ENCODE measurements at places on chromosomes 7 and 10. TPM values are rescaled to one million over a fixed set of nuclear protein-coding genes. Genes with fewer than 3 reads are reported as not detected.

GRCh38 chr10:86758189-86759072 is 2.0 kb downstream of the BMPR1A start:
- no peak for DNase-seq

ACTL6B gene
- not detected for polyA plus RNA-seq

DNA sequence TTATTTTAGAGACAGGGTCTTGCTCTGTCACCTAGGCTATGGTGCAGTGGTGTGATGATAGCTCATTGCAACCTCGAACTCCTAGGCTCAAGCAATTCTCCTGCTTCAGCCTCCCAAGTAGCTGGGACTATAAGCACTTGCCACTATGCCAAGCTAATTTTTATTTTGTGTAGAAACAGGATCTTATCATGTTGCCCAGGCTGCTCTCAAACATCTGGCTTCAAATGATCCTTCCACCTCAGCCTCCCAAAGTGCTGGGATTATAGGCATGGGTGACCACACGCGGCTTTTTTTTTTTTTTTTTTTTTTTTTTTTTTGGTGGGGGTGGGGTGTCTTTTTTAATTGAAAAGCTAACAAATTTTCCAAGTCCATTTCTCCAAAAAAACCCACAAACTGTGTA is 18.4 kb downstream of the HPS6 start:
- DNase-seq: no peak

DNA sequence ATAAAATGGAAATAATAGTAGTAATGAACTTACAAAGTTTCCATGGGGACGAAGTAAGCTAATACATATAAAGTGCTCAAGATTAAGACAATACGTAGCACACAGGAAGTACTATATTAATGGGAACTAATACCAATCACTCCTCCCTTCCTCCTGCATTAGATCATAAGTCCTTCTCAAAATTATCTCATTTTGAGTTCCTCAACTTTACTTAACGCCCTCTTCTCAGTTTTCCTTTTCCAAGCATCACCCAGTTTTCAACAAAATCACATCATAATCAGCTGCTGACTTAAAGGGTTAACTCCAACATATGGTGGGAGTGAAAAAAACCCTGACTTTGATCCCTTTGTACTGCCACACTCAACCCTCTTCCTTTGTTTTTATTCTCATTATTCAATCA is 24.4 kb downstream of the JMJD1C start:
- DNase-seq: no peak

VAX1 gene
- polyA plus RNA-seq: not detected

C10orf67 gene
- polyA plus RNA-seq: 1.4 TPM

FOXI2 gene
- 2.3 TPM for polyA plus RNA-seq

DNA sequence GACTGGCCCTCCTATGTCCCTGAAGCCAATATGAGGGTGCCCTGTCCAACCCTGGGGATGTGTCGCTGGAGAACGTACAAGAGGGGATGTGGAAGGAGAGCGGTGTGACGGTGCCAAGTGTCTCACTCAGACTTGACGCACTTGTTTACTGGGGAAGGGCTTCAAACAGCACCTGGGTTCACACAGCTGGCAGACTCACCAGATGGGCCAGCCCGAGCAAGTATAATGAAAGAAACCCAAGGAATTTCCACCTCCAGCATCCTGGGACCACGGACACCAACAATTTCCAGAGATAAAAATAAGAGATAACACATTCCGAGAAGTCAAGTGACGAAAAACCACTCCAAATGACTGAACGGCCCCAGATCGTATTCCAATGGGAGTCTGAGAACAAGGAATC is 5.3 kb downstream of the ATP5MF start:
- DNase-seq: no peak

- DNase-seq: no peak
These were observed 11.9 kb downstream of the STEAP1B start for GRCh38 chr7:22487978-22488642.

HGF gene
- polyA plus RNA-seq: 2.0 TPM

- no peak for DNase-seq
These were observed 219.3 kb upstream of the MKLN1 start for GRCh38 chr7:131108212-131108940.

AKR1B1 gene
- polyA plus RNA-seq: 107 TPM

DNA sequence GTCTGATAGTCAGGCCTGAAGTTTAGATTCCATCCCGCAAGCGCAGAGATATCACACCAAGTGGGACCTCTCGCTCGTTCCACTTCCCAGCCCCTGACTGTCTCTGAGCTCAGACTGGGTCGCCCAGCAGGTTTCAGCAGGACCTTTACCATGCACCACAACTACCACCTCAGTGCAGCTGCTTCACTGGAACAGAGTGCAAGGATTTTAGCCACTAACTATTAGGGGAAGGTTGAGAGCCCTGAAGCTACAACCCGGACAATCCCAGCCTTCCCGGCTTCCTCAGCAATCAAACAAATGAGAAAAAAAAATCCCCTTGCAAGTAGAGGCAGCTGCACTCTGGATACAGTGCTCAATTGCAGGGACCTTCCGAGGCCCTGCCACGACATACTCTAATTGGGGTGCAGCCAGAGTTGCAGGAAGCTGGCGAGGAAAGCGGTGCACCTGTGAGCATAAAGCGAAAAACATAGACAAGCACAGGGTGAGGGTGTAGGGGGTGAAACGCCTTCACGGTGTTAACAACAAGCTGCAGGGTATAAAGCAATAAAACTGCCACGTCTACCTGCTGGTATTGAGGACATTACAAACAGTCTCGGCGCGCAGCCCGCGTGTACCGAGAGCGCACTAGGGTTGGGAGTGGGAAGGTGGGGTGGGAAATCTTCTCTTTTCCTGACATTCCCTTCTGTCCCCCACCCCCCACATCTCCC is 2.6 kb upstream of the DLX6 start:
- no peak for DNase-seq

IKZF1 gene
- polyA plus RNA-seq: 1.7 TPM

MCU gene
- polyA plus RNA-seq: 47.5 TPM

- DNase-seq: no peak
These were observed 37.4 kb downstream of the GRID1 start for GRCh38 chr10:86329093-86329710.

HECW1 gene
- 5.1 TPM for polyA plus RNA-seq

GIGYF1 gene
- 37.4 TPM for polyA plus RNA-seq

GRCh38 chr7:158366916-158367633 is 220.5 kb downstream of the PTPRN2 start:
- no peak for DNase-seq

DNA sequence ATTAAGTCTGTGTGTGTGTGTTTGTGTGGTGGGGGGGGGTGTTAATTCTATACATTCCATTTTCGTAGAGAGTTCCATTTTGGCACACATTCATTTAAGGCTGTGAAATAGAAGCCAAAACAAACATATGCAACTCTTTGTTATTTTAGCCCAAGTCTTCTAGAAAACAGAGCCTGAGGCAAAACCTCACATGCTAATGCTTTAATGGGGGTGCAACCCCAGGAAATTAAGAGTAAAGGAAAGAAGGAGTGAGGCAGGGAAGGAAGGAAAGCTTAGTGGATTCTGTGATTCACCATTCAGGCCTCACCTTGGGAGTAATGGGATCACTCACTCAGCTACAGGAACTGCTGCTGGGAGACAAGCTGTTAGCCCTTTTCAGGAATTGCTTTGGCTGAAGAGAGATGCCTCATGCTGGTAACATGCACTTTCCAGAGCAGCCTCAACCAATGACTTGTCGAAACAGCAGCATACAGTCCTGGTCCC is 73.0 kb upstream of the CTTNBP2 start:
- no peak for DNase-seq

GRCh38 chr10:72254813-72255568 is 18.7 kb upstream of the DDIT4 start:
- DNase-seq: no peak

- peak; percentile 57 for DNase-seq
These were observed 92.8 kb downstream of the MCU start for GRCh38 chr10:72784551-72785351.

CFAP70 gene
- 18.7 TPM for polyA plus RNA-seq

DNA sequence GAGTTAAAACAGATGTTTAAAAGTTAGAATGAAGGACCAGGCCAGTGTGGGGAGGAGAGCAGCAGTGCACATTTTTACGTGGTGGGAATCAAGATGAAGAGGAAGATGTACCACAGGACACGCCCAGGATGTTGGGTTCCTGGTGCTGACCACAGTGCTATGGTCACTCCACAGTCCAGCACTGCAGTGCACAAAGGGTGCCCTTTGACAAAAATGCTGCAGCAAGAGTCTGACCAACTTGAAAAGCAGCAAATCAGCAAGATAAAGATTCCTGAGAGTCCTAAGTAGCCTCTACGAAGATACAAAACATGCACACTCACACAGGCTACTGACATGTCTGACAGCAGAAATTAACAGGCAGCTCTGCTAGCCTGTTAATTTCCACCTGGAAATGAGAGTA is 107.1 kb downstream of the PIP4K2A start:
- DNase-seq: no peak

SPDYE5 gene
- polyA plus RNA-seq: 1.7 TPM

- no peak for DNase-seq
These were observed 3.7 kb upstream of the PRKAR1B start for GRCh38 chr7:730501-731439.

- DNase-seq: no peak
These were observed at the start of gene CHST15 for GRCh38 chr10:124092860-124093773. TSS of gene CHST15 (minus strand) at chr10:124093598. CDS start at chr10:124046212, 47,386 bp downstream.

GRCh38 chr10:54800741-54801421 is at the start of gene PCDH15:
TSS of gene PCDH15 (minus strand) at chr10:54801231. CDS start at chr10:54664262, 136,969 bp downstream.
- peak; percentile 47 for DNase-seq

STMP1 gene
- 87.5 TPM for polyA plus RNA-seq

DNA sequence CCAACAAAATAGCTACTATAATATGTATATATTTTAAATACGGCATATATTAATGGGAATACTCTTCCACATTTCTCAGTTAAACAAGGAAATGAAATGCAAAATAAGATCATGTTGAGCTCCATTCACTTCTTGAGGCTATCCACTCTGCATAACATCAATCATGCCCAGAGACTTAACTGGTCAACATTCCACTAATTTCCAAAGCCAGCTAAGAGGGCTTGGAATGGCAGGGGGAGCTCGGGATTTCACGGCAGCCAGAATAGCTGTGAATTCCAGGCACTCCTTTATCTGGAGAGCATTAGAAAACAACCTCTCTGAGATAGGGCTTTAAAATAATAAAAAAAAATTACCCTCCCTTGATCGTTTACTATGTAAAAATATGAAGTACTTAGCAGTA is 194.9 kb upstream of the CDCA7L start:
- DNase-seq: no peak

DNA sequence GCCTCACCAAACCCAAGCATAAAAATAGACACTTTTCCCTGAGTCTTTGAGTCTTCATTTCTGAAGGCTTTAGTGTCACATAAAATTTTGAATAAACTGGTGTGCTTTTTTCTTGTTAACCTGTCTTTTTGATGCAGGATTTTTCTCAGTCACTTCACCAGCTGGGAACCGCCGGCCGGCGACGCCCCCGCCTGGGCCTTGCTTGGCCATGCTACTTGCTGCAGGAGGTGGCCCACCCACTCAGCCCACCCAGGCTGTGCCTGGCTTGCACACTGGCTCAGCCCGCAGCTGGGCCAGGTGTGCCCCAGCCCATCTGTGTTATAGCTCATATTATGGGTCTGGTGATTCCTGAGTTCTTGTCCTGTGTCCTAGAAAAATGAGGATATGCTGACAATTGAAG is 247.4 kb upstream of the CACNA2D1 start:
- no peak for DNase-seq

PPP1R9A gene
- polyA plus RNA-seq: 30.1 TPM

DNA sequence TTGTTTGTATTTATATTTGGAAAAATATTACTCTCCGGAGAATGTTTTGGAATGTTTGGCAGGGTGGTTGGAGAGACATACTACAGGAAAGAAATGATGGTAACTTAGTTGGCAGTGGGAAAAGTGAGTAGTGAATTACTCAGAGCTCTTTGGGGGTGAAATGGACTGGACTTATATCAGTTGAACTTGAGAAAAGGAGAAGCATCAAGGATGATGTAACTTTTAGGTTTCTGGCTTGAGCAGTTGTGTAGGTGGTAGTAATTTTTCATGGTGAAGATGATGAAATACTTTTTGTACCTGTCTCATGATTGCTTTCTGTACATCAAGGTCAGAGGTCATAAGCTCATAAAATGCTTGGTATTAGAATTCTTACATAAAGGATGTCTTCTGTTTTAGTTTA is 617.2 kb downstream of the AUTS2 start:
- no peak for DNase-seq

MIOS gene
- polyA plus RNA-seq: 48.4 TPM

DNA sequence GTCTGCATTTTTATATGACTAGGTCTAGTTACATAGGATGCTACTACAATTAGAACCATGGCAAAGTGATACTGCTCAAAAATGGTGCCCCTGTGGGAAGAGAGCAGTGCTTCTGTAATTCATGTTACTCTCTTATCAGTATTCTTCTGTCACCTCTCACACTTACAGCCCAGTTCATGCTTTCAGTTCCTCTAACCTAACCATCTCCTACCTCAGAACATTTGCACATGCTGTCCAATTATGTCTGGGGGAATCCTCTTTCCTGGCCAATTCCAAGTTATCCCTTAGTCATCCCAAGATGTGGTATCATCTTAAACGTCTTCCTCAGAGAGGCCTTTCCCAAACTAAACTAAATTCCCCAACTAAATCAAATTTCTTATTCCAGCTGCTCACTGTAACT is 190.2 kb downstream of the RELN start:
- no peak for DNase-seq

GRCh38 chr10:13317474-13317873 is 17.6 kb upstream of the PHYH start:
- DNase-seq: no peak

GRCh38 chr7:11315666-11316258 is 342.1 kb downstream of the PHF14 start:
- DNase-seq: no peak

DNA sequence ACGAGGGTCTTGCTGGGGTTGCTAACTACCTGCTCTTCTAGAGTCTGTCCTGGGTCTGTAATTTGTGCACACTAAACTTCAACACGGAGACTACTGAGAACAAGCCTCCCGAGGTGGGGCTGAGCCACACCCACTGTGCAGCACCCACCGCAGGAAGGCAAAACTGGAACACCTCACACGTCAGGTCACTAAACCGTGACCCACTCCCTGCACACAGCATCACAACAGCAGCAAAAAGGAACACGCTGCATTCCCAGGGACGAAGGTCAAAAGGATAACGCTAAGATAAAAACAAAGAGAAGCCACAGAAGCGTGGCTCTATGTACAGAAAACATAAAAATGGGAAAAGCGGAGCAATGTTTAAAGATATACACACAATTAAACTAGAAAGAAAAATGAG is 170.1 kb downstream of the MAD1L1 start:
- no peak for DNase-seq
